ENCODE measurements at places on chromosomes 1 and 21.
A peak's percentile ranks its signal among the peaks of the same experiment; 100 is the strongest.

- no peak for DNase-seq
Observed at GRCh38 chr1:194442901-194443575, 1256.6 kb upstream of the B3GALT2 start.

DNA sequence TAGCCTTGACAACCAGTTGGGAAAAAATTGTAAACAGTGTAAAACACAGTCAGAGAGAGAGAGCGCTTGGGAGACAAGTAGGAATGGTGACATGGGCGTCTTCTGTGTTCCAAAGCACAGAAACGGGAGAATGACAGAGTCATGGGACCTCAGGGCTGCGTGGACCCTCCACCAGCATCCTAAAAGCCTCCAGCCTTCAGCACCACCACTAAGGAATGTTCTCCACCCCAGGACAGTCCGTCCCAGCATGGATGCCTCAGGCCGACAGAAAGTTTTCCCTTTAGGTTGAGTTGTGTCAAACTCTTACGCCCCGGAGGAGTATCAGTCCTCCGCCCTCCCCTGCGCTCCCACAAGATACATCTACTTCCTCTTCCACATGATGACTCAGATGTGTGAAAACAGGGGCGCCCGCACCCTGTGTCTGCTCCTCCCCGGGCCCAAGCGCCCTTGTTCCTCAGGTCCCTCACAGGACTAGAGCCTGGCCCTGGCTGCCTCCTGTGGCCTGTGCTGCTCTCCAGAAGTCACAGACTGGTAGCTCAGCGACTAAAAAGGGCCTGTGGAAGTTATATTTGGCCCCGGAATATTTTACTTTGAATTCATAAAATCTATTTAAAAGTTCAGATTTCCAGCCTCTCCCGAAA is 63.9 kb upstream of the EFHD2 start:
- DNase-seq = peak; percentile 45

DNA sequence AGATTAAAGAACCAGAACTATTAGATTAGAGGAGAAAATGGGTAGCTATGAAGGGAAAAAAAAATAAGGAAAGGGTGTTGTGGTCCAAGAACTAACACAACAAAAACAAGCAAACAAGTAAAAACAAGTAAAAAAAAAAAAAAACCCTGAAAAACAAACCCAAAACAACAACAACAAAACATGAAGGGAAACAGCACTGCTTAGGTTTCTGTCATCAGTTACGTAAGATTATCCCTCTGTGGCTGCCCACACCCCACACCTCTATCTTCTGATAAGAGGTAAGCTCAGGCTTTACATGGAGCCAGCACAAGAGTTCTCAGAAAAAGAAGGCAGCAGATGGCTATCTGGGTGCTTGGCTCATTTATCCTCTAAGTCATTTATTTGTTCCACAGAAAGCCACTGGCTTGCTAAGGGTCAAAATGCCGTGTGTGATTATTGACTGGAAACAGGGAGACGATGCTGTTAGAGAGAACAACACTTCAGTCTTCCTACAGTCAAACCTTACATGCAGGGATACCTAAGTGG is 57.5 kb downstream of the KIAA0319L start:
- DNase-seq = no peak

DNA sequence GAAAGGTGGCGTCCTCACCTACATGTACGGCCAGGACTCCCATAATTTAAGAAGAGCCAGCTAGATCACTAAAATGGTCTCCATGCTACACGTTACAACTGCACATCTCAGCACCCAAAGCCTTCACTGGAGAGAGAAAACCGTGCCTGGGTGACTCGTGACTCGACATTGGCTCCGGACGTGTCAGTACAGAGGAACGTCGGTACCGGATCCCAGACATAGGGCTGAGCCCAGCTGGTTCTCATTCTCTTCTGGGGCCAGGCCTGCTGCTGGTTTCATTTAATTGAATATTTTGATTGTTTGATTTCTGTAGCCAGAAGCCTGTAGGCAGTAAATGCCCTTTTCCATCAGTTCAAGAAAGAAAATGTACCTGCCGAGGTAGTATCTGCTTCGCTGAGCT is 93.1 kb downstream of the HHIPL2 start:
- no peak for DNase-seq

- no peak for DNase-seq
Observed at GRCh38 chr21:39696618-39697017, 48.4 kb upstream of the IGSF5 start.

GRCh38 chr1:203765029-203765837 is at the start of gene LAX1:
TSS of gene LAX1 (plus strand) at chr1:203765183. CDS start at chr1:203765566, 383 bp downstream.
- peak; percentile 69 for DNase-seq

- DNase-seq = no peak
Observed at GRCh38 chr21:45022736-45023135, 51.6 kb upstream of the ADARB1 start.

- DNase-seq = no peak
Observed at GRCh38 chr1:227574926-227575325, 11.6 kb downstream of the ZNF678 start.

DNA sequence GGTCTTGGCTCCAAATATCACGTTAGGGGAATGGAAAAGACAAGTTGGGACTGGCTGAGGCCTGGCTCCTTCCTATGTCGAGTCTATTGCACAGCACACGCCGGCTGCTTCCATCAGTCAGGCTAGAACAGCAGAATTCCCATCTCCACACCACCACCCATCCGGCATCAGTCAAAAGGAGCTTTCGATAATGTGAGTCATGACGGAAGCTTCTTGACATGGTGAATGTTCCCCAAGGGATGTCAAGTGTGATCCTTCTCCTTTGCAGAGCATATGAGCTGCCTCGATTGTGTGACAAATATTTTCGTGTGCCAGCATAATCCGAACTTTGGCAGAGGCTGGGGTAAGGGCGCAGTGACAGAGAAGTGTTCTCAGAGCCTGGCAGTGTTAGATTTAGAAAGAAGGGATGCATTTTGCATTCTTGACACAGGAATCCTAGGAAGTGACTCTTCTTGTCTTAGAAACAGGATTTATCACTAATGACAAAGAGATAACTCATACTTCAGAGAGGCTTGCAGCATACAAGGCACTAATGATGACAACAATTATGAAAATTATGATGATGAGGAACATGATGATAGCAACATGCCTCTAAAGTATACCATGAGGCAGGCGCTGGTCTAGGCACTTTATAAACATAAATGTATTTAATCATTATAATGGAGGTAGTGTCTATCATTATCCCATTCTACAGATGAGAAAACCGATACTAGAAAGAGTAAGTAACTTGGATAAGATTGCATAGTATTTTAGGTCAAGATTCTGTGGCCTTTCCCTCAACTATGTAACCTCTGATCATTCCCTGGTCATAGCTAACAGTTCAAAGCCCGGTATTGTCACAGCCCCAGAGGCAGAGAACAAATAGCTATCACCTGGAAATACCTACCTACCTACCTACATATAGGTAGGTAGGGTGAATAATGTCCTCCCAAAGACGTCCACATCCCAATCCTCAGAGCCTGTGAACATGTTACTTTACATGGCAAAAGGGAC is 135.0 kb downstream of the KCNJ6 start:
- no peak for DNase-seq

DNA sequence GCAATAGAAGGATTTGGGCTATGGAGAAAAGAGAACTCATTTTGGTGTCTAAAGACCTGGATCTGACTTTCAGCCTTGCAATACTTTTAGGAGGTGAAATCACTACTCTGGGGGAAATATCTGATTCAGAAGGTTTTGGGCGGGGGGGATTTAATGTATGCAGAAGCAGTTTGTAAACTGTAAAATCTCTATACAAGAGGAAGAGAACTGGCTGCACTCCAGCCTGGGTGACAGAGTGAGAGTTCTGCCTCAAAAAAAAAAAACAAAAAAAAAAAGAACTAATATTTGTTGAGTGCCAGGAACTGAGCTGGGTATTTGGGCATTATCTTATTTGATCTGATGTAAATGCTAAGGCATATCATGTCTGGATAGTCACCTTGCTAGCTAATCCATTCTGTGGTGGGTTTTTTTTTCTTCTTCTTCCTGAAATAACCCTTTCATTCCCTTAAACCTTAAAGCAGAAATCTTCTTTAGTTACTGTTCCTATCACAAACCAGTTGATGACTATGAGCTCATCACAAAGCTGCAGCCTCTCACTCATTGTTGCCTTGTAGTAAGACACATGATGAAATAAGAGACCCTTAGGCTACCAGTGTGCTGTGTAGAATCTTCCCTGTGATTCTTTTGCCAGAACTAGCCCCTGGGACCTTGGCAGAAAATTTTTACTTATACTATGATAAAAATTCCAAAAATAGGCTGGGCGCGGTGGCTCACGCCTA is 35.6 kb upstream of the SLC16A1 start:
- DNase-seq = no peak

DNA sequence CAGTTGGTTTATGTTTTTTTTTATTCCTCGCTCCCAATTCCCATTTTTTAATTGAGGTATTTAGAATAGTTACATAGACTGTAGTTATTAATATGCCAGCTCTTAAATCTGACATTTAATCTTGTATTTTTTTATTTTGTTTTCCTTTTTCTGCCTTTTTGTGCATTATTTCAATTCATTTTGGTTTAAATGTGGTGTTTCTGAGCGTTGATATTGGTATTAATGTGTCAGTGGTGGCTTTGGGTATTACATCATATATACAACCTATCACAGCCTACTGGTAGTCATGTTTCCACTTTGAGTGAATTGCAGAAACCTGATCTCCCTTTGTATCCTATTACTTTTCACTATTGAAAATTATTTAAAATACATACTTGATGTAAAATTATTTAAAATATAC is 1027.3 kb downstream of the KCNT2 start:
- no peak for DNase-seq

- DNase-seq = no peak
Observed at GRCh38 chr1:46596846-46597245, 7.2 kb downstream of the MKNK1 start.

DNA sequence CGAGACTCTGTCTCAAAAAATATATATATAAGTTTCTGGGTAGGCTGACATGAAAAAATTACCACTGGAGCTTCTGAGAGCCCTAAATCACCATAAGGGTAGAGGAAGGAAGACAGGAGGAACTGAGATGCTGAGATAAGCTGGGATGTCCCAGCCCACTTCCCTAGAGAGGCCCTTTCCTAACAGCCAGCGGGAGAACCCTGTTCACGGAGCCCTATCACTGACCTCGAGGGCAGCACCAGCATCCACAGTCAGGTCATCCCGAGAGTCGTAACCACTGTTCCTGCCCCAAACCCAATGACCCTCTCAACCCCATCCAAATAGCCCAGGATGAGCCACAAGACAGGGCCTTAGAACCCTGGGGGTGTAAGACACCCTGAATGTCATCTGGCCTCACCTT is 77.5 kb downstream of the CD34 start:
- no peak for DNase-seq

- DNase-seq = no peak
Observed at GRCh38 chr1:65260851-65261473, 48.4 kb upstream of the DNAJC6 start.

- no peak for DNase-seq
Observed at GRCh38 chr21:31938330-31939301, 65.8 kb downstream of the HUNK start.

DNA sequence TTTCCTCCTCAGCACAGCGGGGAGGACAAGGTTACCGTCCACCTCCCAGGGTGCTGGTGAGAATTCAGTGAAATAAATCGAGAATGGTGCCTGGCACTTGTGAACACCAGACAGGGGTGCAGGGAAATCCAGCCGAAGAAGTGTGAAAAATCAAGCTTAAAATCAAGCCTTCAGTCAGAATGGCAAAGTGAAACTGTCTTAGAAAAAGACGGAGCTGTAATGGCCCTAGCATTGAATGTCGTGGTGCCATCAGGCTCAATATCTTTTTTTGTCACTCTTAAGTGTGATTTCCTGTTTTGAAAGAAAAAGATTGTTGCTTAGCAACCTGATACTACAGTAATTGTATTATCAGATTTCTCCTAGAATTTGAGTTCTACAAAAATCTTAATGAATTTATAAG is 22.1 kb downstream of the EDARADD start:
- DNase-seq = no peak

DNA sequence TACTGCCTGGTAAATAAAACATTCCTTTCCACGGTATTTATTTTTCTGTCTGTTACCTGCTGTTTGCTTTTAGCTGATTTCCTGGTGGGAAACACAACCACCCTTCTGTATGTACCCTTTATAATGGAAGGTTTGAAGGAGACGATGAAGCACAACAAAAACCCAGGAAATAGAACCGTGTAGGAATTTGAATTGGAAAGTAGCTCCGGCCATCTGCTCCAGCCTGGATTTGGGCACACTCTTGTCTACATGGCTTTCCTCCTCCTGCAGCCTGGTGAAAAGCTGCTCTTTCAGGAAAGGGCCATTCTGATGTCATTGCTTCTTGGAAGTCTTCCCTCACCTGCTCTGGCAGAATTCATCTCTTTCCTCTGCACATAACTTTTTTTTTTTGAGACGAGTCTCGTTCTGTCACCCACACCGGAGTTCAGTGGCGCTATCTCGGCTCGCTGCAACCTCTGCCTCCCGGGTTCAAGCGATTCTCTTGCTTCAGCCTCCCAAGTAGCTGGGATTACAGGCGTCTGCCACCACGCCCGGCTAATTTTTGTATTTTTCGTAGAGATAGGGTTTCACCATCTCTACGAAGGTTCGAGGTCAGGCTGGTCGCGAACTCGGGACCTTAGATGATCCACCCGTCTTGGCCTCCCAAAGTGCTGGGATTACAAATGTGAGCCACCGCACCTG is 2.7 kb downstream of the AK4 start:
- no peak for DNase-seq

DNA sequence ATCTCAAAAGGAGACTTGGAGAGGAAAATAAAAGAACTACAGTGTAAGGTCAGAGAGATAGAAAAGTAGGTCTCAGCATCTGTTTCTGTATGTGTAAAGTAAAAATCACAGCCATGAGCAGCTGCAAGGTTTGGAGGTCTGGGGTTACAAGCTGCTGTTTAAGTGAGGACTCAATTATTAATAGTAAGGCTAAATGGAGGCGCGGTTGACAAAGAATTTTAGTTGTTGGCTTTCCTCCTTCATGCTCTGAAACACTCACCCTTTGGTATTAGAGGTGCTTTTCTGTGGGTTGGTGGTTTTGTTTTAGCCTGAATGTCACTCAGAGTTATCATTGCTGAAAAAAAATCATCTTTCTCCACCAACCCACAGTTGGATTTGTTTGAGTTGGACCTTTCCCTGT is 59.8 kb upstream of the HAO2 start:
- no peak for DNase-seq

- no peak for DNase-seq
Observed at GRCh38 chr1:234871710-234872271, 256.8 kb downstream of the TOMM20 start.

- no peak for DNase-seq
Observed at GRCh38 chr1:92944901-92945747, 16.1 kb downstream of the DIPK1A start.

GRCh38 chr1:14371771-14372497 is 226.6 kb upstream of the KAZN start:
- DNase-seq = no peak

Measured in GM20000 (cell line).